ENCODE measurements at places on chromosomes 12 and 14.

DNA sequence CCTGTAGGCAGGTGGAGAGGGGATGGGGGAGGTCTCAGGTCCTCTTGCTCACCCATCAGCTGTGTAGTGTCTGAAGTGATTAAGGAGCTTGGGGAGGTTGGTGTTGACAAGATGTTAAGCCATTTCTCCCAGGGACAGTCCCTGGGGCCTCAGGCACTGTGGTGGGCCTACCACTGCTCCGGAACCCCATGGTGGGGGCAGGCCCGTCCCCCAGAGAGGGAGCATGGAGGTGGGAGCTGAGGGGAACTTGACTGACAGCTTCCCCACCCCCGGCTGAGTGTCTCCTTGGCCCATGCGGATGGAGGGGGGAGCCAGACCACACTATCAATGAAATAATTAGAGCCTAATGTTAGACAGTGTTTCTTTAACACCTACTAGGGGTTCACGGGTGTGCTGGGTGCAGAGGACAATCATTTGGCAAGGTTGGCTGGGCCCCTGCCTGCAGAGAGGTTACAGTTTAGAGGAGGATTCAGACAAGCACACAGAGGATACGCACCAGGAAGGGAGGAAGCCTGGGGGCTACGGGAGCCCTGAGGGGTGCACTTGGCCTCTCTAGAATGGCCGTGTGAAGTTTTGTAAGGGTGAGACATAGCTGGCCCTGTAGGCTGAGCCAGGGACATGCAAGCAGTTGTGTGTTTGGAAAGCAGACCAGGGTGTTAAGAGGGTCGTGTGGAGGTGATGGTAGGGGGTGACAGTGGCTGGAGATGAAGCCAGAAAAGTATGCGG, 19.3 kb upstream of the KRT80 start:
- no peak for DNase-seq

- DNase-seq: no peak
Measured at GRCh38 chr12:53937596-53938325, 870 bp upstream of the HOXC13 start.

GRCh38 chr12:78321696-78322095, 491.0 kb downstream of the NAV3 start:
- no peak for DNase-seq

- DNase-seq: no peak
Measured at GRCh38 chr12:83461336-83461935, 774.7 kb downstream of the TMTC2 start.

GRCh38 chr12:23843958-23844357, 105.5 kb downstream of the SOX5 start:
- no peak for DNase-seq

DNA sequence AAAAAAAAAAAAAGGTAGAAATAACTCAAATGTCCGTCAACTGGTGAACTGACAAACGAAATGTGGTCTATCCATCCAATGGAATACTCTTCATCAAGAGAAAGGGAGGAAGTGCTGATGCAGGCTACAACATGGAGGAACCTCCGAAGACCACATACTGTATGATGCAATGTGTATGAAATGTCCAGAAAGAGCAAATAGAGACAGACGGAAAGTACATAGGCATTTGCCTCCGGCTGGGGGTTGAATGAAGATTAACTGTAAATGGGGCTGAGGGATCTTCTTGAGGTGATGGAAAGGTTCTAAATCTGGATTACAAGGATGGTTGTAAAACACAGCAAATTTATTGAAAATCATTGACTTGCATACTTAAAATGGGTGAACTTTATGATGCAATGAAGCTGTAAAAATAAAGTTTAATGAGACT, 35.4 kb downstream of the DLK1 start:
- DNase-seq: no peak

GRCh38 chr12:98696036-98696646, 51.1 kb downstream of the APAF1 start:
- no peak for DNase-seq

DNA sequence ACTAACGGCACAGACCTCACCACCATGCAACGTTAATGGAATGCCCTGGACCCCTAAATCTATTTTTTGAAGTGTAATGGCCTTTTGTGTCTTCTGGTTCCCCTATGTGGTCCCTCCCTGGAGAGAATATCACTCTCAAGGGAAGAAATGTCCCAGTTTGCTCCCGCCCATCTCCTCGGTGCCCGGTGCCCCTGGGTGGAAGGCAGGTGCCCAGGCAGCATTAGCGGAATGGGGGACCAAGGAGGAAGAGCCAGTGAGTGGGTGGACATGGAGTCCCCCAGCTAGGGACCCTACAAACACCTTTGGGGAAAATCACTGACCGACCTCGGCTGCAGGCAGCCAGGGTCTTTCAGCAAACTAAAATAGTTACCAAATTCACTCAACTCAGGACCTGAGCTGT, 212.1 kb upstream of the RTL1 start:
- DNase-seq: no peak

DNA sequence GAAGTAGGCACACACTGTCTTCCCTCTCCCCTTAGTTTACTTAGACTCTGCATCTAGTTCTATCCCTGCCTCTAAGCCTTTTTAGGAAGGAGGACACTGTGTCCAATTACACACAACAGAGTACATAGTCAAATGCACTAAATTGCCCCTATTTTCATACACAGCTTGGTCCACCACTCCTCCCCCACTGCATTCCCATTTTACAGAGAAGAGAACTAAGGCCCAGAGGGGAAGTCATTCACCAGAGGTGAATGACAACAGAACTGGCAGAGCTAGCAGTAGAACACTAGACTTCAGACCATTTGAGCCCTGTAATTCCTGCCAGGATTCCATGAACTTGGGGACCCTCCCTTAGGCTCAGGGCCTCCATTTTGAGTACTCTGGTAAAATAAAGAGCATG, 1.1 kb upstream of the JPH4 start:
- DNase-seq: no peak

GRCh38 chr12:92393504-92393903, 247.9 kb upstream of the BTG1 start:
- DNase-seq: no peak

GRCh38 chr14:45786266-45786665, 533.3 kb upstream of the MIS18BP1 start:
- DNase-seq: no peak

GRCh38 chr12:79732638-79733037, 41.9 kb upstream of the PAWR start:
- DNase-seq: no peak

DNA sequence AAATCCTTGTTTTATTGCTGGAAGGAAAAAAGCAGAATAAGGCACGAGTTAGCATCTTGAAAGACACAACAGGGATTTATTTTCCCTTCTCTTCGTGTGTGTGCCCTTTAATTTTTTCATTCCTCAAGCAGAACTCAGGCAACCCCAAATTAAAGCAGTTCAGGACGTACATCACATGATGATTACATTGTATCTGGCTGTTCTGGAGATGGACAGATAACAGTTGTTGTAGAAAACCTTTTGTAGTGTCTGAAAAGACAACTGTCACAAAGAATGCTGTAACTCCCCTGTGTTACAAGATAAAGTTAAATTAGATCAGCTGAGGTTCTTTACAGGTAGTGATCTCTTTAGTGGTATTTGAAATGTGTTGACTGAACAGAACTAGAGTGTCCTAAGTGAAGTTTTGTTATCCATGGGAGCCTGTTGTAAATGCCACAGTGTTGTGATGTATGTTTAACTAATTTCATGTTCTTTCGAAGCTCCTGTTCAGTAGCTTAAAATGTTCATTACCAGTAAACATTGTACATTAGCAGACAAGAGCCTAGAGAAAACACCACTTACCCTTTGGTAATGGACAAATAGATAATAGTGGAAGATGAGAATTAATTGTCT, 58.5 kb downstream of the TMTC2 start:
- no peak for DNase-seq

Measured in CD4-positive, CD25-positive, alpha-beta regulatory T cell (primary cell).